Glutamatergic neuron (in vitro differentiated cells): ENCODE measurements at places on chromosomes 3 and 15.

- no peaks in the 10 kb centered on the region for H3K36me3 ChIP-seq
- DNase-seq, result peak; percentile 44
These were observed 45.5 kb downstream of the ZIC4 start for GRCh38 chr3:147360646-147361453.

DNA sequence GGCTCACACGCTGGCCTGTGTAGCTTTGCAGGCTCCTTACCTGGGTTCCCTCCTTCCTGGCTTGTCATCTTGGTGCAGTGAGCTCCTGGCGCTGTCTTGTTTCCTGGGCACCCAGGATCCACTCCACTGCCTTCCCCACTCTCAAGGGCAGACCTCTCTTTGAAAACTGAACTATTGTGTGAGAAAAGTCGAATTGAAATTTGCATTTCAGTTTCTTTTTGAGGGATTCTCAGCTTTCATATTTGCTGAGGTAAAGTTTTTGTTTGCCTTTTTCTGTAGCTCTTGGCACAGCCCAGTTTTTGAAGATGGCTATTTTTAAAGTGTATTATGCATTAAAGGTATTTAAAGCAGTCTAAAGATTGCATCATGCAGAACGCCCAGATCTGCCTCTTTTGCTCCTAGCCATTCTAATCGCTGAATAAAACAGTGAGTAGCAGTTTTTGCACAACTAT, 70.1 kb downstream of the CCK start:
- DNase-seq, result no peak
- peak overlapping the region; percentile 77 for H3K27ac ChIP-seq
- no peak overlapping the region for H3K4me3 ChIP-seq
- peaks cover 3% of the 10 kb centered on the region for H3K36me3 ChIP-seq
- peaks cover 11% of the 10 kb centered on the region for H3K4me1 ChIP-seq

- peak overlapping the region; percentile 49 for H3K27ac ChIP-seq
- no peak for DNase-seq
- H3K4me3 ChIP-seq, result no peak overlapping the region
- H3K4me1 ChIP-seq, result peaks cover 2% of the 10 kb centered on the region
- no peaks in the 10 kb centered on the region for H3K36me3 ChIP-seq
These were observed 29.1 kb upstream of the KCTD6 start for GRCh38 chr3:58462829-58463180.

GRCh38 chr3:162117961-162118360, 621.4 kb downstream of the OTOL1 start:
- H3K4me3 ChIP-seq, result no peak overlapping the region
- no peak overlapping the region for H3K27ac ChIP-seq
- peaks cover 2% of the 10 kb centered on the region for H3K4me1 ChIP-seq
- DNase-seq, result no peak
